ENCODE measurements at places on chromosomes 16 and 17. TPM values are rescaled to one million over a fixed set of nuclear protein-coding genes. Genes with fewer than 3 reads are reported as not detected.

HBA2 gene
- total RNA-seq = not detected

PRSS27 gene
- total RNA-seq = 1.6 TPM

RNF112 gene
- total RNA-seq = 0.58 TPM

MAPT gene
- total RNA-seq = 0.70 TPM
